ENCODE measurements at places on chromosomes 13 and 19.

GRCh38 chr13:89457977-89458376 is 1786.8 kb downstream of the SLITRK5 start:
- DNase-seq = no peak

GRCh38 chr19:19202707-19203011 is 555 bp downstream of the NR2C2AP start:
- DNase-seq = no peak

DNA sequence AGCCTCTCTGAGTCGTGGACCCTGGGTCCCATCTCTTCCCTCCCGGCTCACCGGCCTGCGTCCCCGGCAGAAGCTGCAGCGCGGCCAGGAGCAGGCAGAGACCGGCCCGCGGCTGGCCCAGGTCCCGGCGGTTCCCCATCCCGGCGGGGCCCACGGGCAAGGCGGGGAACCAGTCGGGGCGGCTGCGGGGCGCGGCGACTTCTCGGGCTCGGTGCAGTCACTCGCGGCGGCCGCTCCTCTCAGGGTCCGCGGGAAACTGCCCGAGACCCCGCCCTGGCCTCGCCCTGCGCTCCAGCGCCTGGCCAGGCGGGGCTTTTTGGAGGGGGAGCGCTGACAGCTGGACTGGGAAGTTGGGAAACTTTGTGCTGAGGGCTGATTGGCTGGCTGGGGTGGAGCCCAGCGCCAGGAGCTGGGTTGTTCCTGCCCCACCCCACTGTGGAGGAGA is at the start of gene COL5A3:
TSS of gene COL5A3 (minus strand) at position 258 of the 445 bp plus-strand sequence. CDS start at position 139, 119 bp downstream.
- no peak for DNase-seq

DNA sequence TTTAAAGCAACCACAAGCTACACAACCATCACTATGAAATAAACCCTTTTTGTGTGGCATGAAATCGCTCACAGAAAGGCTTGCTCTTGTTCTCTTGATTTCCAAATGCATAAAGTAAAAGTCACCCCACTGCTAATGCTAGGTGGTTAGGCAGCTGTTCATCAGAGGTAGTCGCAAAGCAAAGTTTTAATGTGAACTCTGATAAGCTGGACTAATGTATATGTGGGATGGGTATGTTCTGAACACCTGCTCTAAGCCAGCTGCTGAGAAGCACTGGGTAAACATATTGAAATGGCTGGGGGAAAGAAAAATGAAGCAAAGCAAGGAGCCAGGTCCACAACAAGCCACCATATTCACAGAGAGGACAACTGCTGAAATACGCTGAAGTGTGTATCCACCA is 142.3 kb downstream of the KLF12 start:
- peak; percentile 70 for DNase-seq

GRCh38 chr13:50235604-50236342 is 220.5 kb downstream of the KCNRG start:
- DNase-seq = no peak

GRCh38 chr19:35142606-35143230 is 337 bp upstream of the FXYD7 start:
- no peak for DNase-seq

DNA sequence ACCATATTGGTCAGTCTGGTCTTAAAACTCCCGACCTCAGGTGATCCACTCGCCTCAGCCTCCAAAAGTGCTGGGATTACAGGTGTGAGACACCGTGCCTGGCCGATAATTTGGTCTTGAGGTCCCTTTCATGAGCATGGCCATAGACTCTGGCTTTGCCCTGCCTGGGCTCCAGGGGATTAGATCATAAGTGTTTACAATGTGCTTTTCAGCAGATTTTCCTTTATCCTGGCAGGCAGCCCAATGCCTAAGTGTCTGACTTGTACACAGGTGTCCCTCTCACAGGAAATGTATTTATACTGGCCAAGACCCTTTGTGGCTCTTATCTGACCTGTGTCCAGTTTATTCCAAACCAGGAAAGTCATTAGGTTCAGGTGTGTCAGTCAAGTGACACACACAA is 15.9 kb downstream of the BCAM start:
- DNase-seq = no peak

GRCh38 chr13:28671126-28671792 is 12.3 kb downstream of the POMP start:
- no peak for DNase-seq

DNA sequence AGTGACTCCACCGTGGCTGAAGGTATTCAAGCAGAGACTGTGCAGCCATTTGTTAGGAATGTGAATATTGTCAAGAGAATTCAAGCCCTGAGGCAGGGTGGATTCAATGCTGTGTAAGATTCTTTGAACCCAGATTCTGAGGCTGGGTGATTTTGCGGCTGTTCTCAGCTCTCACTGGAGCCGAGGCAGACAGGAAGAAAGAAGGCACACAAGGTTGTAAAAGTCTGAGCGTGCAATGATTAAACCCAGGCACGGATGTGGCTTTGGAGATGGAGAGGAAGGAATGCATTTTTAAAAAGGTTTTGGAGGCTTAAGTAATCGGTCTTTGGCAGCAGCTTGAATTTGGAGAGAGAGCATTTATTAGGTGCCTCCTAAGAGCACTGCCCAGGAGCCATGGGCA is 187.9 kb downstream of the KATNAL1 start:
- no peak for DNase-seq

DNA sequence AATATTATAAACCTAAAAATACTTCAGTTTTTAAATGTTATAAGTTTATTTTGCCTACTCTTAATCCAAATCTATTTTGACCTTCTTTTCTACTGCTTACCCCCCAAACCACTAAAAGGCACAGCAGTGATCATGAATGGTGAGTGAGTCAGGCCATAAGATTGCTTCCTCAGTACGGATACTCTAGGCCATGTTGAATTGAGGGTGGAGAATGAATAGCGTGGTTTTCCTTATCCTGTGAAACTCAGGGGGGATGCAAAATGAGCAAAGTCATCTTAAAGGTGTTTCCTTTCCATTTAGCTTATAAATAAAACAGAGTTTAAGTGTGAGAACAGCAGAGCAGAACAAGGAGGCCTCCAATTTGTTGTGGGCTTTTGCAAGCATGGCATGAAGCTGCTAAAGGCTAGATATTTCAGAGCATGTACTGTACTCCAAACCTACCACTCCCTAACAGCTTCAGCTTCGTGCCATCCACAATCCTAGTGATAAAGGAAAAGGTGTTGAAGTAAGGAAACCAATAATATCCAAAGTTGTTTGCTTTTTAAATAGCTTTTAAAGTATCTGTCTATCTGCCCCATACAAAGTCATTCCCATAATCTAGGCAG is 25.0 kb downstream of the SERPINE3 start:
- DNase-seq = no peak

- no peak for DNase-seq
These were observed 10.1 kb downstream of the LGALS7B start for GRCh38 chr19:38799104-38799503.

- DNase-seq = no peak
These were observed 1.9 kb downstream of the BTBD2 start for GRCh38 chr19:2013683-2013961.

DNA sequence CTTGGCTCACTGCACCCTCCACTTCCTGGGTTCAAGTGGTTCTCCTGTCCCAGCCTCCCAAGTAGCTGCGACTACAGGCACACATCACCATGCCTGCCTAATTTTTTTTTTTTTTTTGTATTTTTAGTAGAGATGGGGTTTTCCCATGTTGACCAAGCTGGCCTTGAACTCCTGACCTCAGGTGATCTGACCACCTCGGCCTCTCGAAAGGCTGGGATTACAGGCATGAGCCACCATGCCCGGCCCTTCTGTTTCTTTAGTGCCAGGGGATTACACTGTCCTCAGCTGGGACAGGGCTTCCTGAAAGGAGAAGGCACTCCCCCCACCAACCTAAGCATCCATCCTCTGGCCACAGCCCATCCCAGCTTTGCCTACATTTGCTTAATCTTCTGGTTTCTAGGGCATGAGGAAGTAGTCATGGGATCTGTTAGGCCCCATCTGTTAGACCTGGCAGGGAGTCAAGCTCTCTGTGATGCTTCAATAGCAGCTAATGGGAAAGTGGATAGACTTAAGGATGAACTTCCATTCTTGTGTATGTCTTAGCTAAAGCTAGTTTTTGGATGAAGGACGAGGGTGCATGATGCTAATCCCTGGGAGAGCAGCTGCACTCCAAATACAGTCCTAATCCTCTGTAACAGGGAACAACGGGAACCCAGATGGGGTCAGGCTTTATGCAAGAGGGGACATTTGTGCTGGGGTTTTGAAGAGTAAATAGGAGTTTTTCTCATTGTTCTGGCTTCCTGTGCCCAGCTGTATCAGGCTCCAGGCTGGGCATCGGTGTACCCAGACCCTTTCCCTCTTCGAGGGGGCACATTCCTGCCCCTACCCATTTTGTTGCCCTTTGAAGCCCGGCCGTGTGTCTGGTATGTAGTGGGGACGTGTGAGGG is 2.6 kb downstream of the VAV1 start:
- DNase-seq = no peak

- no peak for DNase-seq
These were observed 58.4 kb downstream of the ELF1 start for GRCh38 chr13:40960716-40961115.

Data from NCI-H1417 treated with DMSO at 0.1 percent for 48 hours (cell line).